SK-N-SH (cell line): ENCODE measurements at places on chromosomes 1 and 21. TPM values are rescaled to one million over a fixed set of nuclear protein-coding genes. Genes with fewer than 3 reads are reported as not detected.

The FMN2 gene
- polyA plus RNA-seq, result 7.2 and 13.1 TPM in 2 replicates

The CFAP298 gene
- polyA plus RNA-seq, result 57.8 and 59.1 TPM in 2 replicates

The TRNP1 gene
- polyA plus RNA-seq, result 8.8 and 11.6 TPM in 2 replicates

The SAMSN1 gene
- not detected in 2 replicates for polyA plus RNA-seq

The B3GALT5 gene
- 0.35 and 0.36 TPM in 2 replicates for polyA plus RNA-seq

The LCE1B gene
- not detected in 2 replicates for polyA plus RNA-seq

The TCHHL1 gene
- not detected in 2 replicates for polyA plus RNA-seq

DNA sequence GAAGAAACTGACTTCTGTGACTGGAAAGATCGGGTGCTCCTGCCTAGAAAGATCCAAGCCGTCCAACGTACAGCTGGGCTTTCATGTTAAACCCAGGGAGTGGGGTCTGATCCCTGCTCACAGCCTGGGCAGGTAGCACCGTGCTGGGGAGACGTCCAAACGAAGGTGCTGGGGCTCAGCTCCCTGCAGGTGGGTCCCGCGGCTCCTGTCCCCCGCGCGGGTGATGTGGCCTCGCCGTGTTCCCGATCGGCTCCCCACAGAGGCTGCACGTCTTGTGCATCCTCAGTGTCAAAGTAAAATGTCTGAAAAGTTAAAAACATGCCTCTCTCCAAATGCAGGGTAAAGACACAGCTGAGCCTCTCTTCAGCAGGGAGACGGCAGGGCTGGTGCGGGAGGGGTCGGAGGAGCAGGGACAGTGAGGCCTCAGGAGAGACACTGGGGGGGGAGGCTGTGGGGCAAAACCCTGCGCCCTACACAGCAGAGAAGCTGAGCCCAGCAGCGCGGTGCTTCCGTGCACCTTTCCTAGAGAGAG lies 40.1 kb upstream of the COL6A2 start:
- H3K36me3 ChIP-seq, result no peaks in the 10 kb centered on the region
- no peak overlapping the region for H3K27ac ChIP-seq
- no peaks in the 10 kb centered on the region for H3K4me1 ChIP-seq
- no peaks in the 10 kb centered on the region for H3K27me3 ChIP-seq
- no peak overlapping the region for H3K4me3 ChIP-seq
- DNase-seq, result no peak

- H3K36me3 ChIP-seq, result no peaks in the 10 kb centered on the region
- H3K27me3 ChIP-seq, result no peaks in the 10 kb centered on the region
- H3K4me1 ChIP-seq, result no peaks in the 10 kb centered on the region
- no peak for DNase-seq
- no peak overlapping the region for H3K4me3 ChIP-seq
- H3K27ac ChIP-seq, result no peak overlapping the region
Measured at GRCh38 chr1:79376106-79376505, 369.6 kb upstream of the ADGRL4 start.

DNA sequence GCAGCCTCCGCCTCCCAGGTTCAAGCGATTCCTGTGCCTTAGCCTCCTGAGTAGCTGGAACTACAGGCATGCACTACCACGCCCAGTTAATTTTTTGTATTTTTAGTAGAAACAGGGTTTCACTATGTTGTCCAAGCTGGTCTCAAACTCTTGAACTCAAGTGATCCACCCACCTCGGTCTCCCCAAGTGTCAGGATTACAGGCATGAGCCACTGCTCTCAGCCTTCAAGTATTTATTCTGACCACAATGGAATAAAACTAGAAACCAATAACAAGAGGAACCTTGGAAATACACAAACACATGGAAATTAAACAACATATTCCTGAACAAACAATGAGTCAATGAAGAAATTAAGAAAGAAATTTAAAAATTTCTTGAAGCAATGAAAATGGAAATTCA lies 32.7 kb upstream of the DR1 start:
- H3K4me1 ChIP-seq, result no peaks in the 10 kb centered on the region
- H3K27me3 ChIP-seq, result no peaks in the 10 kb centered on the region
- H3K27ac ChIP-seq, result no peak overlapping the region
- H3K4me3 ChIP-seq, result no peak overlapping the region
- DNase-seq, result no peak

DNA sequence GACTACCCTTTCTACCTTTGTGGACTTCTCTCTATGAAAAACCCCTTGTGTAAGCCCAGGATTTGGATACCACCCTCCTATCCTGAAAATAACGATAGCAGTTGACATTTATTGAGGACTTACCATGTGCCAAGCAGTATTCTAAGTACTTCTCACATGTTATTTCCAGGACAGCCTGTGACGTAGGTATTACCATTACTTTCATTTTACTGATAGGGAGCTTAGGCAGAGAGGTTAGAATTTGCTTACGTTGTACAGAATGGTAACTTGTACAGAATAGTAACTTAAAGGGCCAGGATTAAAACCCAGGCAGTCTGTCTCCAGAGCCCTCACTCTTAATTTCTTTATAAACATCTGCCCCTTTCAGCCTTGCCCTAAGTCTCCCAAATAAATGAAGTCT lies 138.3 kb downstream of the NTMT2 start:
- no peaks in the 10 kb centered on the region for H3K27me3 ChIP-seq
- no peak overlapping the region for H3K27ac ChIP-seq
- H3K4me3 ChIP-seq, result no peak overlapping the region; the same call in 1 of the 2 replicates
- DNase-seq, result no peak
- H3K4me1 ChIP-seq, result no peaks in the 10 kb centered on the region; the same call in 1 of the 2 replicates

DNA sequence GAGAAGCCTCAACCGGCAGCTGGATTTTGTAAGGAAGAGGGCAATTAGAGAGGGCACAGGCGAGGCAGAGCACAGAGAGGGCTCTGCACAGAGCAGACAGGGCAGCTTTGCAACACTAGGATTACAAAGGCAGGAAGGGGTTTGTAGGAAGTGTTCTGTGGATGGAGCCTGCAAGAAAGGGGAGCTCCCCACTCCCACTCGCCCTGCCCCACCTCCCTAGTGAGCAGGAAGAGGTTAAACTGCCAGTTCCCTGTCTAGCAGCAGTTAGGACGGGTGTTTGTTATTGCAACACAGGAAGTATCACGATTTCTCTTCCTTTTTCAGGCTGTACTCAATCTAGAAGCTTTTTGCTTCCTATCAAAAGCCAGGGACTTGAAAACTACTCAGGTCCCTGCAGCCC lies 63.3 kb upstream of the LRRC8D start:
- H3K36me3 ChIP-seq, result no peaks in the 10 kb centered on the region
- no peak overlapping the region for H3K4me3 ChIP-seq
- H3K27ac ChIP-seq, result no peak overlapping the region
- no peaks in the 10 kb centered on the region for H3K27me3 ChIP-seq

DNA sequence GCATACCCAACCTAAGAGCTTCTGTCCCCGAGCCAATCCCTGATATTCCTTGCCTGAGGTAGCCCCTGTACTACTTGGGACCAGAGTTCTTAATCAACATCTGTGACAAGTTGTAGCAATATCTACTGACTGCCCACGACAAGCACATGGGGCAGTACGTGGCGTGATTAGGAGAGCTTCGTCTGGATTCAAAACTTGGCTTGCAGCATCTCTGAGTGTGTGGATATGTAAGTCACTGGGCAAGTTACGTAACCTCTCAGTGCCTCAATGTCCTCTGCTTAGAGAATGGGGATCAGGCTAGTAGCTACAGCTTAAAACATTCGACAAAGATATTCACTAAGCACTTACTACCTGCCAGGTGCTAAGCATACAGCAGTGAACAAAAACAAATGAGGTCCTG lies 5.0 kb downstream of the HSPG2 start:
- no peak for DNase-seq
- peak overlapping the region; percentile 48; the same call in 1 of the 2 replicates for H3K27ac ChIP-seq
- no peak overlapping the region for H3K4me3 ChIP-seq
- H3K36me3 ChIP-seq, result no peaks in the 10 kb centered on the region
- peaks cover 38% of the 10 kb centered on the region for H3K4me1 ChIP-seq
